ENCODE measurements at places on chromosomes 13 and 19.

DNA sequence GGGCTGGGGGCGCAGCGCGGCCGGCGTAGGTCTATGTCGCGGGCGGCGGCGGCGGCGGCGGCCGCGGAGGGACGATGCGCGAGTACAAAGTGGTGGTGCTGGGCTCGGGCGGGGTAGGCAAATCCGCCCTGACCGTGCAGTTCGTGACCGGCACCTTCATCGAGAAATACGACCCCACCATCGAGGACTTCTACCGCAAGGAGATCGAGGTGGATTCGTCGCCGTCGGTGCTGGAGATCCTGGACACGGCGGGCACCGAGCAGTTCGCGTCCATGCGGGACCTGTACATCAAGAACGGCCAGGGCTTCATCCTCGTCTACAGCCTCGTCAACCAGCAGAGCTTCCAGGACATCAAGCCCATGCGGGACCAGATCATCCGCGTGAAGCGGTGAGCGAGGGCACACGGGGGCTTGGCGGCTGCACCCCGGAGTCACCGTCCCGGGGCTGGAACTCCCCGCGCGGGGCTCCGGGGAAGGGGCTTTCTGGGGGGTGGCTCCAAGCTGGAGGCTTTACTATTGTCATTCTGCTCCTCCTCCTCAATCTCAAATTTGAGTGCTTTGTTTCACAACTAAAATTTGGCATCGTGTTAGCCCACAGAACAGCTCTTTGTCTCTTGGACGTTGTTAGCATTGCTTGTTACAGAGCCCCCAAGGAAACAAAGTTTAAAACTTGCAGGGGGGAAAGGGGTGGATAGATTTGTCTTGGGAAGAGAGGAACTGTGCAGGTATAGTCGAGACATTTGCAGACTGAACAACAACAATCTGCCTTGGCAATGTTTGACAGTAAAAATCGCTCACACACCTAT, 630 bp downstream of the RAP2A start:
- DNase-seq, result peak; percentile 25

DNA sequence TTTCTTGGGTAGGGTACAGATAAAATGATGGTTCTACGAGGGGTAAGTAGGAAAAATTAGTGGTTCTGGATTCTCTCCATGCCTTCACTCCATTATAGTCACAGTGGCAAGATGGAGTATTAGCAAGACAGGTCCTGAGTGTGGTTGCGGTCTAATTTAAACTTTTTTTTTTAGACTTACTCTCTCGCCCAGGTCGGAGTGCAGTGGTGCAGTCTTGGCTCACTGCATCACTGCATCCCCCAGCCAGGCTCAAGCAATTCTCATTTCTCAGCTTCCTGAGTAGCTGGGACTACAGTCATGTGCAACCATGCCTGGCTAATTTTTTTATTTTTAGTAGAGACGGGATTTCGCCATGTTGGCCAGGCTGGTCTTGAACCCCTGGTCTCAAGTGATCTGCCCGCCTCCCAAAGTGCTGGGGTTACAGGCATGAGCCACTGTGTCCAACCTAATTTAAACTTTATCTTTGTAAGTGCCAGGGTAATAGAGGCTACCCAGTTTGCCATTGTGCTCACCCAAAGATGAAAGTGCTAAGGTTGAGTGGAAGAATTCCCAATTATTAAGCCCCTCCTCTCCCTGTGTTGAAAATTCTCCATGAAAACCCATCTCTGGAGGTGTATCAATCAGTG, 135.6 kb downstream of the TM9SF2 start:
- DNase-seq, result no peak

DNA sequence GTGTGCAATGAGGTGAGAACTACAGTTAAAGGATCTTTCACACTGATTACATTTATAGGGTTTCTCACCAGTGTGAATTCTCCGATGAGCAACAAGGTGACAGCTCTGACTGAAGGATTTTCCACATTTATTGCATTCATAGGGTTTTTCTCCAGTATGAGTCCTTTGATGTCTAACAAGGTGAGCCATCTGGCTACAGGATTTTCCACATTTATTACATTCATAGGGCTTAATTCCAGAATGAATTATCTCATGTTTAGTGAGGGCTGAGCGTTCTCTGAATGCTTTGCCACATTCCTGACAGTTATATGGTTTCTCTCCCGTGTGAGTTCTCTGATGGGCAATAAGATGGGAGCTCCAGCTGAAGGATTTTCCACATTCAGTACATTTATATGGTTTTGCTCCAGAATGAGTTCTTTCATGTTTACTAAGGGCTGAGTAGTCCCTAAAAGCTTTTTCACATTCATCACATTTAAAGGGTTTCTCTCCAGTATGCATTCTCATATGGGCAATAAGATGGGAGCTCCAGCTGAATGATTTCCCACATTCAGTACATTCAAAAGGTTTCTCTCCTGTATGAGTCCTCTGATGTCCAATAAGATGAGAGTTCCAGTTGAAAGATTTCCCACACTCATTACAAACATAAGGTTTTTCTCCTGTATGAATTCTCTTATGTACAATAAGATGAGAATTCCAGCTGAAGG, 4.4 kb upstream of the C19orf18 start:
- DNase-seq, result no peak

DNA sequence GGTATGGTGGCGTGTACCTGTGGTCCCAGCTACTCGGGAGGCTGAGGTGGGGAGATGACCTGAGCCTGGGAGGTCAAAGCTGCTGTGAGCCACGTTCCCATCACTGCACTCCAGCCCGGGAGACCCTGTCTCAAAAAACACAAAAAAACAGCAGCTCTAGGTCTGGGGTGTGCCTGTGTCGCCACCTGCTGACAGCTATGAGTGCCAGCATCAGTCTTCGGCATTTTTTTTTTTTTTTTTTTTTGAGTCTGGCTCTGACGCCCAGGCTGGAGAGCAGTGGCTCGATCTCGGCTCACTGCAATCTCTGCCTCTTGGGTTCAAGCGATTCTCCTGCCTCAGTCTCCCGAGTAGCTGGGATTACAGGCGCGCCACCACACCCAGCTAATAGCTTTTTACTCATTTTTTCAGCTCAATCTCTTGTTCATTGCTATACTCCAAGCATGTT, 10.1 kb downstream of the AP2S1 start:
- peak; percentile 80 for DNase-seq

DNA sequence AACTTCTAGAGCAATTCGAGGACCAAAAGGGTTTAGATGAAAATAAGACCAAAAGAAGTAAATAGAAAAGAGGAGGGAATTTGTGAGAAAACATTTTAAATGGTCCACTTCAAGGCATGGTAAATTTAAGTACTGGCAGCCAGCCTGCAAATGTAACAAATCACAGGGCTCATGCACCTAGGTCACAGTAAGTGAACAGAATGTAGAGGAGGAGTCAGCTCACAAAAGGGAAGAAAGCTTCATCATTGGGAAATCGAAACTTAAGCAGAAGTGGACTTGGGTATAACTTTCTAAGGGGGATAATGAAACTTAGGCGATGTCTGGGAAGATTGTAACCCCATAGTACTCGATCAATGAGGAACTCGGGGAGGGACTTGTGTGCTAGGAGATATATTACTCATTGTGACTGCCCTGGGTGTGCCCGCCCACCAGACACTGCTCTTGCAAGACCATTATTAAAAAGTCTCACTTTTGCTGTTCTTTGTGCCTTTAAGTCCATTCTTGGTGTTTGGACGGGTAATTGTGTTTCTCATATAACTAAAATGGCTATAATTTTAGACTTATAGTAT, 1053.6 kb upstream of the MIR17HG start:
- no peak for DNase-seq

- no peak for DNase-seq
These were observed 20.2 kb downstream of the CHAMP1 start for GRCh38 chr13:114334305-114335053.

DNA sequence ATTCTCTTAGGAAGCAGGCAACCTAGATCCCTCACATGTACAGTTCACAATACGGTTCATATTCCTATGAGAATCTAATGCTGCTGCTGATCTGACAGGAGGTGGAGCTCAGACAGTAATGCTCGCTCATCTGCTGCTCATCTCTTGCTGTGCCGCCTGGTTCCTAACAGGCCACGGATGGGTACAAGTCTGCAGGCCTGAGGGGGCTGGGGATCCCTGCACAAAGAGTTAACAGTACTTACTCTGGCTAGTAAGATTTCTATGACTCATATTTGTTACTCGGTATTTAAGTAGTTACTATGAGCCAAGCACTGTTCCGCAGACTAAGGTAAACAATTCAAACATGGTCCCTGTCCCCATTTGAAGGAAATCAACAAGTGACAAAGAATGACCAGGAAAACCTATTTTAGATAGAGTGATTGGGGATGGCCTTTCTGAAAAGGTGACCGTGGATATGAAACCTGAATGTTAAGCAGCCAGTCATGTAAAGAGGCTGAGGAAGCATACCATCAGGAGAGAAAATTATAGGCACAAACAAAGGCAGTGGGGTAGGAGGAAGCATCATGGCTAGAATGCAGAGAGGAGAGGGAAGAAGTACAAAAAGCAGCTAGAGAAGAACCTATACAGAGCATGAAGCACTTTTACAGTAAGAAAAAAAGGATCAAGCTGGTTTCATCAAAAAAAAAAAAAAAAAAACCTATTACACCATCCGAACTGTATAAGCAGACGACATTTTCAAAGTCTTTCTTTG, 20.6 kb upstream of the WBP4 start:
- DNase-seq, result no peak

- DNase-seq, result no peak
These were observed 1001.7 kb downstream of the PCDH17 start for GRCh38 chr13:58633226-58633625.

DNA sequence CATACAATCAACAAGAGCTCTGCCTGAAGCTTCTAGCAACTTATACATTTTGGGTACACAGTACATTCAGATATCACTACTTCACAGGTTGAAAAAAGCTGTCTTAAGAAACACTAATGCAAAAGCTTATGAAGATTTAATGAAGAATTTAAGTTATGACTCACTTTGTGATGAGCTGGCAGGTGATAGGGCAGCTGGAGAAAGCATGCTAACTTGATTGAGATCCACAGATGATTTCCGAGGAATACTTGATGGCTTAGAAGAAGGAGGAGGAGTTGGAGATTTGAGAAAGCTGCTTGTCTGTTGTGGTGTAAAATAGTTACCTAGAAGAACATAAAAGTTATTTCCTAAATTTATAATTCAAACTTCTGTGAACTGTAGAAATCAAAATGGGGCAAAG, 23.3 kb downstream of the EXOSC8 start:
- DNase-seq, result peak; percentile 27

DNA sequence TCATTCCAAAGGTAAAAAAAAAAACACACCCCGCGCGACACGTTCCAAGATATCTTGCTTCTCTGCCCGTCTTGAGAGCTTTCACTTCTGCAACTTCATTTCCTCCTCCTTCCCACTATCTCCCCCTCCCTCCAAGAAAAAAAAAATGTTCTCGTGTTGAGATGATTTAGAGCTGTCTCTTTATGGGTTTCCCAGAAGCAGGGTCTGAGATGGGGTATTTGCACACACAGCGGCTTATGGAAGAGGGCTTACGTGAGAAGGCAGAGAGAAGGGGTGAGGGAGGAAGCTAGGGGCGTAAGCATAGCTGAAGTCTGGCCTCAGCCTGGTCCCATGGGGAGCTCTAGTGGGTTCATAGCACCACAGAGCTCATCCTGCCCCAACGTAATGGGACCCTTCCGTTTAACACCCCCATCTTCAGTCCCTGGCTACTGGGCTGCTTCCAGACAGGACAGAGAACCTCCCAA, 31.3 kb upstream of the USE1 start:
- no peak for DNase-seq

- DNase-seq, result no peak
These were observed 111.9 kb downstream of the HSPH1 start for GRCh38 chr13:31049833-31050232.

GRCh38 chr13:60492187-60492586, 95.2 kb downstream of the TDRD3 start:
- DNase-seq, result no peak

DNA sequence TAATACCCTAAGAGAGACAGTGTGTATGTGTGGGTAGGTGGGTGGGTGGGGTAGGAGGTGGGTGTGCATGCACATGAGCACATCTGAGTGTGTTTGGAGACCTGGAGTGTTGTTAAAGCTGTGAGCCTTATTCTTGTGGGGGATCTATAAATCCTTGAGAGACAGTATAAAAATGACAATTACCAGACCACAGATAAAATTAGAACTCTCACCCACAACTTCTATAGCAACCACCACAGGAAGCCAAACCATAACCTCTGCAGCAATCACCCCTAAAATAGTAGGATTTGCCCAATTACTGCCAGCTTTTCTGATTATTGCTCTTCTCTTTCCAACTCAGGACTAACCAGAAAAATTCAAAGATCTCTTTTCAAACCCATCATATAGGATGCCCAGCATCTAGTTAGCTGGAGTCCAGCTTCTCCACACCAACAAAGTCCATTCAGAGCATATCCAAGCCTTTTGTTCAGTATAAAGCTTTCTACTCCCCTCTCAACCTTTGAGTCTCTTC, 93.4 kb upstream of the SLITRK1 start:
- no peak for DNase-seq

- peak; percentile 93 for DNase-seq
These were observed 216.5 kb downstream of the EFNB2 start for GRCh38 chr13:106318941-106319411.

DNA sequence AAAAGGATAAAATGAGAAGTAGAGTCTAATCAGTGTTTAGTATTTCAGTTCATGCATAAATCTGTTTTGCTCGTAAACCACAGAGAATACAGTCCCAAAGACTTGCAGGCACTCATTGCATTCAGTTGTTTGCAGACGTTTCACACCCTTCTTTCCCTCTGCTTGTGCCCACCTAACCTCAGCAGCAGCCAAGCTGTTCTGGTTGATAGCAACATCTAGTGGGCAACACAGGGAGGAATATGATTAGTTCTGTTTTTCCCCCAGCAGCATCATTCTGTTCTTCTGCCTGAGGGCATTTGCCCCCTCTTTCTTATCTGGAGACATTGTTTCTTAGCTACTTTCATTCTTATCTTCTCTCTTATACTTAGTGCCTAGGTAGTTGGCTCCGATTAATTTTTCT, 135.6 kb downstream of the PAN3 start:
- DNase-seq, result no peak

DNA sequence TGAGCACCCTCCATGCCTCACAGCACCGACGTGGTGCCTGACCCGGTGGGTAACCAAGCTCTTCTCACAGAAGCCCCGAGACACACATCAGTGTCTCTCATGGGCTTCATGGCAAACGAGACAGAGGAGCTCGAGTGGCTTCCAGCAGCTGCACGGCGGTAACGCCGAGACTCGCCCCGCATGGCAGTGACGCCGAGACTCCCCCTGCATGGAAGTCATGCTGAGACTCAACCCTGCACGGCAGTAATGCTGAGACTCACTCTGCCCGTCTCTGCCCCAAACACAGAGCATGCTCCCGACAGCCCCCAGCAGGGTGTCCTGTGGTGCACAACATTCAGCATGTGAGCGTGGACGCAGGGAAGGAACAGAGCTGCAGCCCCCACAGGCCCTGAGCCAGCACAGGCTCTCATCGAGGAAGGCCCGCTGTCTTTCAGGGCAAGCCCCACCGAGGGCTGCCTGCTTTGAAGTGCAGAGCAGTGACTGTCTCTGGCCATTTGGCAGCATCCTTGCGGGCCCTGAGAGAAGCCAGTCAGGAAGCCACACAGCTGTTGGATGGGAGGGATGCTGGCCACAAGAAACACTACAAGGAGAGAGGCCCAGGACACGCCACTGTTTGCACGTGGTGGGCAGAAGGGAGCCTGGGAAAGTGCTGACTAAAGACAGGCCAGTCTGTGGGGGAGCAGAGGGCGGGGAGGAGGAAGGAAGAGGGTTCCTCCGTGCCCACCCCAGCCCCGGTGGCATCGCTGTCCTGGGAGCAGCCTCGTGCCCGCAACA, 9.5 kb downstream of the GAS6 start:
- peak; percentile 82 for DNase-seq
